ENCODE measurements at places on chromosomes 1 and 21. TPM values are rescaled to one million over a fixed set of nuclear protein-coding genes. Genes with fewer than 3 reads are reported as not detected.
A peak's percentile ranks its signal among the peaks of the same experiment; 100 is the strongest.

Gene ADGRB2
- 42.4 TPM for total RNA-seq

GRCh38 chr1:52887483-52887882, 34.1 kb downstream of the ECHDC2 start:
- no peak for DNase-seq

DNA sequence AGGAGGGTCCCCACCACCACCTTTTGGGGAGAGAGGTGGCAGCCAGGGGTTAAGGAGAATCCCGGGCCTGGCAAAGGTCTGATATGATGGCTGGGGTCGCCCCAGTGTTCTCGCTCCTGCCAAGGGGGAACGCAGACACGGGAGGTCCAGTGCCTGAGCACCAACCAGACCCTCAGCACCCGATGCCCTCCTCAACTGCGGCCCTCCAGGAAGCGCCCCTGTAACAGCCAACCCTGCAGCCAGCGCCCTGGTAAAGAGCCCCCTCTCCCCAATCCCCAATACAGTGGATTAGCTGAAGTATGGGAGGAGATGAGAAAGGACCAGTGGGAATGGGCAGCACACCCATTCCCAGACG, 10.4 kb downstream of the ADAMTSL4 start:
- no peak for DNase-seq

GRCh38 chr1:174696026-174696821, 248.5 kb downstream of the GPR52 start:
- no peak for DNase-seq

- DNase-seq: peak; percentile 74
Measured at GRCh38 chr21:33069994-33070743, at the start of gene OLIG1. Gene OLIG1, plus strand, starts transcription at chr21:33070141. Its CDS starts 106 bp downstream, at chr21:33070247.

DNA sequence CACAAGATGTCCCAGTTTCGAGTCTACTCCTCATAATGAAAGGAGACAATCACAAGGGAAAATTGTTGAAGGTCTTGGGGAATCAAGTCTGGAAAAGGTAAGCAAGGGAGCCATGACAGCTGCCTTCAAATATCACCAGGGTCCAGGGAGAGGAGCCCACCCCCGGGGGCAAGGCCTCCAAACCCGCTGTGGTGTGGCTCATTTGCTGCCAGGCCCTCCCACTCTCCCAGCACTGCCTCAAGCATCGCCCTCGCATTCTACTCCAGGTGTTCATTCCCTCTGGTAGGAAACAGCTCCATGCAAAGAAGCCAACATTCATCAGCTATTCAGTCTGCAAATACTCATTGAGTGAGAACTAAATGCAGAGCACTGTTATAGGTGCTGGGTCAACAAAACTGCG, 8.6 kb downstream of the S100A9 start:
- DNase-seq: no peak

DNA sequence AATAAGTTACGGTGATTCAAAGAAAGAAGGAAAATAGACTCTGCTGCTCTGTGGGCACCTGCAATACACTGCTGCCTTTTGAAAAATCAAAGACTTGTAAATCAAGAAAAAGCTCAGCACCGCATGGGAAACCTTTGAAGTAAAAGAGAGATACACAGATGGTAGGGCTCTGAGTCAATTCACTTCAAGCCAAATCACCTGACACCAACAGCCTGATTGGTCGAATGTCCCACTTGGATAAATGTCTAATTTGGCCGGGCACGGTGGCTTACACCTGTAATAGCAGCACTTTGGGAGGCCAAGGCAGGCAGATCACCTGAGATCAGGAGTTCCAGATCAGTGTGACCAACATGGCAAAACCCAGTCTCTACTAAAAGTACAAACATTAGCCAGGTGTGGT, 19.2 kb upstream of the RCAN3 start:
- DNase-seq: no peak

- DNase-seq: no peak
Measured at GRCh38 chr1:236990052-236990445, 14.2 kb downstream of the MT1HL1 start.

GRCh38 chr21:39125752-39126485, 57.3 kb downstream of the PSMG1 start:
- no peak for DNase-seq

DNA sequence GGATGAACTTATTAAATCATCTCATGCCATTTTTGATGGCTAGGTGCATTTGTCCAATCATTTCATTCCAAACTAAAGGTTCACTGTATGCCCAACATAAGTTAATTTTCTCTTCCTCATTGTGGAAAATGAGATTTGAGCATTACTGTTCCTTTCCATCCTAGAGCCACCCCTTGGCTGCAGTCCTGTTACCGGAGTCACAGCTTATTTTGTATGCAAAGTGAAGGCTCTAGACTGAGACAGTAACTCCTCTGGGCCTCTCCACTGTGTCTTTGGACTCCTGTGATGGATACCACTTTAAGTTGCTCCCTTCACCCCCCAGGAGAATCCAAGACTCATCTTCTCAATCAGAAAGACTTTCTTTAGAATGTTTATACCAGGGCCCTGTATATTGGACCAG, 59.7 kb downstream of the FGGY start:
- DNase-seq: no peak
